Stimulated activated naive CD8-positive, alpha-beta T cell treated with anti-CD3 and anti-CD28 coated beads, Interleukin-15, Interleukin-2, amounts not matched to agents 100 U/mL and 50 U/mL, for 24 hours (primary cell): ENCODE measurements at places on chromosomes 12 and 14.

- no peak for DNase-seq
These were observed 20.6 kb downstream of the RERG start for GRCh38 chr12:15200641-15201040.

DNA sequence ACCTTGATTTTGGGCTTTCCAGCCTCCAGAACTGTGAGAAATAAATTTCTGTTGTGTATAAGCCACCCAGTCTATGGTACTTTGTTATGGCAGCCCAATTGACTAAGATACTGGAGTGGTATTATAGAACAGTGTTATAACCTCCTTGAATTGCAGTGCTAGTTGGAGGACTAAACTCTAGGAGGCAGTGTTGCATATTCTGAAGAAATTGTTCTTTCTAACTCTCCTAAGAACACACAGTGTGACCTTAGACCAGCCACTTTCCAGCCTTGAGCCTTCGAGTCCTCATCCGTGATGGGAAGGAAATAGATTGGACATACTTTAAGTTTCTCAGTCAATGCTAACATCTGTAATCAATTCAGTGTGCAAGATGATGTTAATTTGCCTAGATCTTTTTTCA is 22.4 kb upstream of the LRRC10 start:
- no peak for DNase-seq

GRCh38 chr12:110254971-110255540 is 26.0 kb upstream of the ATP2A2 start:
- no peak for DNase-seq

GRCh38 chr12:25262389-25263074 is 11.8 kb upstream of the KRAS start:
- no peak for DNase-seq

DNA sequence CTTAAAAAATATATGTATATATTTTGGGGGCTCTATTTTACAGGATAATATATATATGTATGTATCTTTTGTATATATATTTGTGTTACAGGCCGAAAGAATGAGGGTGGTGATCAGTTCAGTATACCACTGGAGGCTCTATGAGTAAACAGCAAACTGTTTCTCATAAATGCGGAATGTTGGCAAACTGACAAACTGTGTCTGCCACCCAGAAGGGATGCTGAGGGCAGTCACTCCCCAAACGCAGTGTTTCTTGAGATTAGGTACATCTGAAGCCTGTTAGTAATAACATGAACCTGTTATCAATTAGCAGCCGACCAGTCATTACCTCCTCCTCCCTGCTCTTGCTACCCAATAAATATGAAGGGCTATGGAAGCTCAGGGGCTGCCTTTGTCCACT is 20.8 kb downstream of the TNFAIP2 start:
- no peak for DNase-seq
